ENCODE measurements at places on chromosomes 12 and 14. TPM values are rescaled to one million over a fixed set of nuclear protein-coding genes. Genes with fewer than 3 reads are reported as not detected.

The MGST1 gene
- not detected for polyA plus RNA-seq

The TAS2R50 gene
- not detected for polyA plus RNA-seq

The GPX2 gene
- not detected for polyA plus RNA-seq

The TBC1D30 gene
- polyA plus RNA-seq, result not detected

The A2M gene
- polyA plus RNA-seq, result not detected

Measured in IgD-negative memory B cell (primary cell).